ENCODE measurements at places on chromosomes 2 and 18.

DNA sequence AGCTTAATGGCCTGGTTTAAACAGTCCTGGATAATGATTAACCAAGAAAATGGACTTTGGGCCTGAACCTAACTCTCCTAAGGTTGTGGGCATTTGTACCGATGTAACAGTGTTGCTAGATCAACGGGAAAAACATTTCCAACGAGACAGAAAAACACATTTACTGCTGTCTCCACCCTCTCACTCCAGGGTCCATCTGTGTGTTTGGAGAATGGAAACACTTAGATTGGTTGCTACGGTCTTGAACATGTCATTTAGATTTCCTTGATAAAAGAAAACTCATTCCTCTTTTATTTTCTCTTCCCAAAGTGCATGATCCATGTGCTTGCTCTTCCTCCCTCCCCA, 88.0 kb downstream of the SOCS6 start:
- H3K4me3 ChIP-seq, result no peak overlapping the region
- H3K27me3 ChIP-seq, result no peaks in the 10 kb centered on the region
- no peak for DNase-seq
- H3K4me1 ChIP-seq, result peaks cover 14% of the 10 kb centered on the region

DNA sequence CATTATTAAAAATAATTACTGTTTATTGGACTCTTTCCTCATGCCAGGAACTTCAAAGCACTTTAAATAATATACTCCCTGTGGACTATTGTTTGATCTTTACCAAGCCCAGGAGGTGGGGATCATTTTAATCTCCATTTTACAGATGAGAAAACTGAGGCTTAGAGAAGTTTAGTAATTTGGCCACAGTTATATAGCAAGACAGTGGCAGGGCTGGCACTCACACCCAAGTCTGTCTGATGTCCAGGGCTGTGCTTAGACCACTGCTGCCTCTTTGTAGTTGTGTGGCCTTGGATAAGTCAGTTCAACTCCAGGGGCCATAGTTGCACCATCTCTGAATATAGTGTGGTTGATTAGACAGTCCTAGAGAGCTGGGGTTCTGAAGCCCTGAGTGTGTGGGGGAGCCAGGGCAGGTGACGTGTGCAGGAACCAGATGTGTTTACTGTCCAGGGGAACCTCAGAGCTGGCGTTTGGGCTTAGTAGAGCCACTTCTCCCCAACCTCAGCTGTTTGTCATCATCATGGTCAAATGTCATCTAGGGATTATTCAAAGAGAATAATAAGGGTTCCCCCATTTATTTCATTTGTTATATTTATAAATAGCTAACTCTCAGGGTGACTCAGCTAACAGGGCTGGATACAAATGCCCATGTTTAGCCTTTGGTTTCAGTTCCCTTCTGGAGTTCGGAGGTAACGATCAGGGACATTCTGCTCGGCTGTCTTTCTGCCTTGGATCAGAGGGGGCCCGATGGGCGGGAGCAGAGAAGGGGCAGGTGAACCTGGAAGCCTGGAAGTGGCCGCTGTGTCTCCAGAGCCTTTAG, 68.0 kb downstream of the BOLA3 start:
- peaks cover 14% of the 10 kb centered on the region for H3K36me3 ChIP-seq
- H3K4me1 ChIP-seq, result peaks cover 20% of the 10 kb centered on the region
- H3K27ac ChIP-seq, result no peak overlapping the region
- no peak overlapping the region for H3K4me3 ChIP-seq
- no peaks in the 10 kb centered on the region for H3K27me3 ChIP-seq

DNA sequence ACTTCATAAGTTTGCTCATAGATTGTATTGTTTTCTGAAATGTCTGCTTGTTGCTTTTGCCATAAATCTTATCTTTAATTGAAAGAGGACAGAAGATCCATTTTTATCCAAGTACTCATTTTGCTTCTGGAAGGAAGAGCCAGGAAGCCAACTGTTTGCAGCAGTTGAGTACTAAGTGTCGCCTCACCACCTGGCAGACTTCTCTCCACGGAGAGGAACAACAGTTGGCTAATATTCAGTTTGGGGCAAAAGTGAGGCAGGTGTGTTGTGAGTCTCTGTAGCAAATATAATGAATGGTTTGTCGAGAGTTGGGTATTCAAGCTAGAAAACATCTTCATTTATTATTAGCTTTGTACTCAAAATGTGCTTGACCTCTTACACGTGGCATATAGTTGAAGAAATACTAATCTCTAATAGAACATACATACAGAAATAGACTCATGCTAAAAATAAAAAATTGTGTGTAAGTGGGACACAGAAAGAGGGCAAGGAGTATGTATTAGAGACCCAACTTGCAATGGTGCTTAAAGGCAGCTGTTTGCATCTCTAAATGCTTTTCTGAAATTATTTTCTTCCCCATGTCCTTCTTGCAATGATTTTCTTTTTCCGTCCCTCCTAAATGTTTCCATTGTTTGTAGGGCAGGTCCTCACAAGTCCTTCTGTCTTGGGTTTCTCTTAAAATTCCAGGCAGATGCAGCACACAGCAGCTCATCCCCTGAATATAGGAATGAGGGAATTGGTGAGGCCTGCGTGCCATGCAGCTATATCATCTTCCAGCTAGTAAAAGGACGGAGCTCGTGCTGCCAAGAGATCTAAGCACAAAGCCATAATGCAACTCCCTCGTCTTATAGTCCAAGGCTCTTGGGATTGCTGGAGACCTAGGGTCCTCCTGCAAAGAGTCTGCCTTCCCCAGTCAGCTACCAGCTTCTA, 44.8 kb upstream of the MAP3K20 start:
- no peak overlapping the region for H3K27ac ChIP-seq
- DNase-seq, result no peak
- H3K4me3 ChIP-seq, result no peak overlapping the region
- no peaks in the 10 kb centered on the region for H3K36me3 ChIP-seq
- peaks cover 9% of the 10 kb centered on the region for H3K4me1 ChIP-seq

- peak overlapping the region; percentile 16 for H3K4me3 ChIP-seq
- peak overlapping the region; percentile 51 for H3K27ac ChIP-seq
- no peaks in the 10 kb centered on the region for H3K27me3 ChIP-seq
These were observed 12.3 kb downstream of the ZEB2 start for GRCh38 chr2:144507441-144508171.

GRCh38 chr2:142290931-142291330, 160.1 kb upstream of the LRP1B start:
- DNase-seq, result no peak
- H3K36me3 ChIP-seq, result no peaks in the 10 kb centered on the region
- H3K27me3 ChIP-seq, result no peaks in the 10 kb centered on the region
- H3K4me3 ChIP-seq, result no peak overlapping the region
- no peaks in the 10 kb centered on the region for H3K4me1 ChIP-seq

DNA sequence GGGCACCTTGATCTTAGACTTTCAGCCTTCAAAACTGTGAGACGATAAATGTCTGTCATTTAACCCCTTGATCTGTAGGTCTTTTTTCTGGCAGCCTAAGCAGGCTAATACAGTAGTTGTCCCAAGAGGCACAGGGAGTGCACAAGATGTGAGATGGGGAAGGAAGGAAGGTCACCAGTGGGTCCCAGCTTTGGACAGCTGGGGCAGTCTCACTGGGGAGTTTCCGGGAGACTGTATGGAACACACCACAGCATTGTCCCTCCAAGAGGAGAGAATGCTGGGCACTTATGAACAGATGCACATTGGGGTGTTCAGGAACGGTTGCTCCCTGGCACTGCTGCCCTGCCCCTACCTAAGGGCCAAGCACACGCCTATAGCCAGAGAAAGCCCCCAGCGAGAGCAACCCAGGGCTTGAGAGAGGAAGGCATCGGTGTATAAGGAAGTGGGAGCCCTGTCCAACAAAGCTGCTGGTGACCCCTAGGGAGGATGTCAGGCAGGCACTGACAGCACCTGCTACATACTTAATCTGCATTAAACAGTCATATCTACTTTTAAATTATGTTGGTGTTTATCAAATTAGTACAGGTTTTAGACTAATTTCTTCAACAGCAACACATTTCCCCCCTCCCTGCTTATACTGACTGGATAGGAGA, 11.6 kb upstream of the NCK2 start:
- no peak overlapping the region for H3K27ac ChIP-seq
- H3K36me3 ChIP-seq, result no peaks in the 10 kb centered on the region
- no peak overlapping the region for H3K4me3 ChIP-seq
- no peak for DNase-seq

GRCh38 chr2:30361751-30362394, 85.2 kb upstream of the LCLAT1 start:
- H3K4me1 ChIP-seq, result peaks cover 39% of the 10 kb centered on the region
- H3K36me3 ChIP-seq, result no peaks in the 10 kb centered on the region
- no peak overlapping the region for H3K4me3 ChIP-seq
- H3K27ac ChIP-seq, result peak overlapping the region; percentile 83

DNA sequence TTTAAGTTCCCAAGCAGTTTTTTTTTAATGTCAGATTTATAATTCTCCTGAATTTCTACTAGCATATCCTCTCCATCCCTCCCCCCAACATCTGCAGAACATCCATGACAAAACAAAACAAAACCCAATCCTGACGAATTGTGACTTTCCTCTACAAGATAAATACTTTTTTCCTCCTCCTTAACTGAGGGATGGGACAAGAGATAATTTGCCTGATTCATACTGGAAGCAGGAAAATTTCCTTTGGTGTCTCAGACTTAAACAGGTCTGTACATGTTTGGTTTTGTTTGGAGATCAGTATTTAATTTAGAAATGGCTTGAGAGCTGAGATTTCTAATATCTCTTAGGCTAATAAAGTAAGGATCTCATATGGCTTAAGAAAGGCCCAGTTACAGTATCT, 2.2 kb downstream of the CAVIN2 start:
- no peaks in the 10 kb centered on the region for H3K36me3 ChIP-seq
- DNase-seq, result peak; percentile 48
- H3K4me3 ChIP-seq, result peak overlapping the region; percentile 33
- H3K27me3 ChIP-seq, result no peaks in the 10 kb centered on the region

- DNase-seq, result no peak
- no peaks in the 10 kb centered on the region for H3K4me1 ChIP-seq
- no peaks in the 10 kb centered on the region for H3K27me3 ChIP-seq
- H3K4me3 ChIP-seq, result no peak overlapping the region
- 0 out of 2 replicates have a peak, but pooled peaks cover 4% of the 10 kb centered on the region for H3K36me3 ChIP-seq
- H3K27ac ChIP-seq, result no peak overlapping the region
These were observed 163.8 kb downstream of the RHBDD1 start for GRCh38 chr2:226999661-227000060.

GRCh38 chr2:46284260-46284659, 12.9 kb upstream of the EPAS1 start:
- no peaks in the 10 kb centered on the region for H3K4me1 ChIP-seq
- H3K27ac ChIP-seq, result no peak overlapping the region
- no peak for DNase-seq
- no peaks in the 10 kb centered on the region for H3K36me3 ChIP-seq
- H3K4me3 ChIP-seq, result no peak overlapping the region

DNA sequence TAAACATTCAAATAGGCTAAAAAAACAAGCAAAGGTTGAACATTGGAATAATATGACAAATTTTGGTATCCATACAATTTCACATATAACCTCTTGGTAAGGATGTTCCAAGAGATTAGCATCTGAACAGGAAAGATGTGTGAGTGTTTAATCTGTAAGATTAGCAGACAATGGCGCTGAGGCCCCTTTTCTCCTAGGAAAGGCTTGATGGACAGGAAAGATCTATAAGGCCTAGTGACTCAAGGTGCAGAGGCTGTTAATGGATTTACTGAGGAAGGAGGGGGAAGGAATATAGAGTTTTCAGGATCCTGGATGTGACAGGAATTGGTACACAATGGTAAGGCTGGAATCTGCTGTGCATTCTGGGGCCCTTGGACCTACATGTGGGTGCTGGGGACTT, 48.1 kb upstream of the SMAD2 start:
- H3K4me1 ChIP-seq, result no peaks in the 10 kb centered on the region
- no peaks in the 10 kb centered on the region for H3K36me3 ChIP-seq
- no peak overlapping the region for H3K4me3 ChIP-seq
- H3K27me3 ChIP-seq, result peaks cover 13% of the 10 kb centered on the region
- H3K27ac ChIP-seq, result no peak overlapping the region

GRCh38 chr2:113077921-113078320, 10.2 kb downstream of the IL1F10 start:
- no peaks in the 10 kb centered on the region for H3K36me3 ChIP-seq
- no peaks in the 10 kb centered on the region for H3K4me1 ChIP-seq
- H3K4me3 ChIP-seq, result no peak overlapping the region
- H3K27me3 ChIP-seq, result peaks cover 16% of the 10 kb centered on the region

GRCh38 chr2:21118302-21118920, 5.4 kb upstream of the TDRD15 start:
- no peaks in the 10 kb centered on the region for H3K27me3 ChIP-seq
- peak; percentile 14 for DNase-seq
- H3K4me3 ChIP-seq, result no peak overlapping the region

GRCh38 chr18:24975496-24976372, 376.2 kb downstream of the ZNF521 start:
- no peak overlapping the region for H3K4me3 ChIP-seq
- peaks cover 2% of the 10 kb centered on the region for H3K27me3 ChIP-seq
- DNase-seq, result no peak
- no peak overlapping the region for H3K27ac ChIP-seq
- H3K36me3 ChIP-seq, result no peaks in the 10 kb centered on the region

DNA sequence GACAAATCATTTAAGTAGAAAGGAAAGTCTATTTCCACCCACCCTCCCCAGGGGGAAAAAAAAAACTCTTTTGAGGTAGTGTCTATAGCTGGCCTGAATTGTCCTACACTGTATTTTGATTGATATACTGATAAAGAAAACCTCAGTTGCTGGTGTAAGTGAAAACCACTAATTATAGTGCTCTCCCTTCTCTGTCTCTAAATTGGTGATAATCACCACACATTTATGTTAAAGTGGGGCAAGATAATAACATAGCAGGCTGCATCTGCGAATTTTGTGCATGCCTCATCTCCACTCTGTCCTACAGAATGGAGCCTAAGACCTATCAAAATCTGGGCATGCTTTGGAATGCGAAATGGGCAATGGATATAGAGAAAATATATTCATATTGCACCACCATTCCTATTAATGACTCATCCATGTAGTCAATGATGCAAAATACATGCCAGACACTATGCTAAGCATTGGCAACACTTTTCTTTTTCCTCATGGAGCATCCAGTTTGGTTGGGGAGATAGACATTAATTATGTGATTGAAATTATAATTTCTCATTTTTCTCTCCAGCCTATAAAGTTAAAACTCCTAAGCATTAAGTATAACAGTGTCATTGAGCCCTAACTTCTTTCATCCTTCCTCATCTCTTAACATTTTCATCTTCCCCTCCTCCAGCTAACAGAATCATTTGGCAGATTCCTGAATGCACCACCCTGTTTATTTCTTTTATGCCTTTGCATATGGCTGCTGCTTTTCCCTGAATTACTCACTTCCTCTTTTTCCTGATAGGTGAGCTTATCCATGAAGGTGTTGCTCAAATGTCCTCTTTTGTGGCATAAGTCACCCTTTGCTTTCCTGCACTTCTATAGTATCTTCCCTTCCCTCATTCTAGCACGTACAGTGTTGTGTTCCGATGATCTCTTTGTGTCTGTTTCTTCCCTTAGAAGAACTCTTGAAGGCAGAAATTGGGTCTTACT, 58.2 kb downstream of the SLC9A2 start:
- no peak overlapping the region for H3K4me3 ChIP-seq
- no peaks in the 10 kb centered on the region for H3K4me1 ChIP-seq
- H3K27ac ChIP-seq, result no peak overlapping the region
- H3K27me3 ChIP-seq, result peaks cover 2% of the 10 kb centered on the region
- DNase-seq, result no peak
- no peaks in the 10 kb centered on the region for H3K36me3 ChIP-seq

- no peak for DNase-seq
- H3K4me1 ChIP-seq, result peaks cover 2% of the 10 kb centered on the region
- H3K36me3 ChIP-seq, result no peaks in the 10 kb centered on the region
These were observed 1023.2 kb upstream of the ZEB2 start for GRCh38 chr2:145543155-145543554.

All from IMR-90 (cell line).